ENCODE measurements at places on chromosomes 2 and 18.

GRCh38 chr2:239239607-239240413, 161.0 kb downstream of the HDAC4 start:
- no peak for DNase-seq

GRCh38 chr2:219525533-219526232, 11.4 kb downstream of the ASIC4 start:
- no peak for DNase-seq

GRCh38 chr2:226115832-226116200, 683.8 kb downstream of the IRS1 start:
- DNase-seq: no peak

DNA sequence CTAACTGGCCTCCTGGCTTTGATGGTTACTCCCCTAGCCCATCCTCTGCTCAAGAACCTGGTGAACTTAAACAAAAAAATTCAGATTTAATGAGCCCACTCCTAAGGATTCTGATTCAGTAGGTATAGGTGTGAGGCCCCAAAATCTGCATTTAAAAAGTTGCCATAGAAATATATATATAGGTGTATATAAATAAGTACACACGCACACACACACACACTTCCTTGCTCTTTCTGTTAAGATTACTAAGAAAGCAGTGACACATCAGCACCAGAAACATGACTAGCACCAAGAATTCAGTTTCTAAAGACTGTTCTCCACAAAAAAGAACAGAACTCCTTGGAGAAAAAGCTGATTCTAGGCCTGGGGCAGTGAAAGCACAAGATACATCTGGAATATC, 17.8 kb downstream of the EML6 start:
- no peak for DNase-seq

DNA sequence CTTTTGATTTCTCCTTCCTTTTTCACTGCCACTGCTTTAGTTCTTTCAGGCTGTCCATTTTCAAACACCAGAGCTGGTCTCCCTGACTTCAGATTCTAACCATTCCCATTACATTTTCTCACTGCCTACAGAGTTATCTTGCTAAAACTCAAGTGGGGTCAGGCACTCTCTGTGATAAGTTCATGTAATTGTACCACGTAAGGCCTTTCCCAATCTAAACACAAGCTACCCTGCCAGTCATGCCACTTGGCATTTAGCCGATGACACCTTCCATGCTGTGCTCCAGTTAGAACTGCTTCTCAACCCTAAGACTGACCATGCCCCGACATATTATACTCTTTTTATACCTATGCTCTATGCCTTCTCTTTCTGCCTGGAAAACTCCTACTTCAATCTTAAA, 592.4 kb downstream of the DPP10 start:
- no peak for DNase-seq

DNA sequence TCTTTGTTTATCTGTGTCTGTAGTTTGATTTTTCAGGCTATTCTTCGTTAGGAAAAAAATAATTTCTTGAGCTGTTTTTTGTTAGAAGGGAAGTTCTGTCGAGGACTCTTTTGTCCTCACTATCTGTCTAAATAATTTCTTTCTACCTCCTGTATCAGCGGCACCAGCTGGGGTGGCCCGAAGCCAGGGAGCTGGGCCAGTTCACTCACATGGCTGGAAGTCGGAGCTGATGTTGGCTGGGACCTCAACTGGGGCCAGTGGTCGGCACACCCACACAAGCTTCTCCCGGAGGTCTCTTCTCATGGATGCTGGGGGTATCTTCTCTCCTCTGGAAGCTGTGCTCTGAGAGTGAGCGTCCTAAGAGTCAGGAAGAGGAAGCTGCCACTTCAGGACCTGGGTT, 8.0 kb upstream of the PDIA6 start:
- DNase-seq: no peak

GRCh38 chr2:175399326-175399725, 217.8 kb upstream of the ATP5MC3 start:
- DNase-seq: no peak

DNA sequence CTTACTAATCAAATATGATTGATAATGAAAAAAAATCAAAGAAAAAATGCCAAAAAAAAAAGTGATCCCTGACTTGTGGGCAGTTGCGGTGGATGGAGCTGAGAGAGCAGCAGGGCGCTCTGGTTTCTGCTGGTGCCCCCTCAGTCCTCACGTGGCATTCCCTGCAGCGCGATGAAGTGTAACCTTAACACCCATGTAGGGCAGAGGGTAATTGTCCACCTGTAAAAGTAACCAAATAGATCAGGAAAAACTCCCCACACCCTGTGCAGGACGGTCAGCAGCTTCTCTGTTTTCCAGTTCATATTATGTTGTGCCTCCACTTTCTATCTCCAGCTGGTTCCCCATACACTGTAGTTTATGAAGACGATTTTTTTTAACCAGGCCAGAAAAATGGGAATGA, 25.0 kb downstream of the COA5 start:
- DNase-seq: no peak

DNA sequence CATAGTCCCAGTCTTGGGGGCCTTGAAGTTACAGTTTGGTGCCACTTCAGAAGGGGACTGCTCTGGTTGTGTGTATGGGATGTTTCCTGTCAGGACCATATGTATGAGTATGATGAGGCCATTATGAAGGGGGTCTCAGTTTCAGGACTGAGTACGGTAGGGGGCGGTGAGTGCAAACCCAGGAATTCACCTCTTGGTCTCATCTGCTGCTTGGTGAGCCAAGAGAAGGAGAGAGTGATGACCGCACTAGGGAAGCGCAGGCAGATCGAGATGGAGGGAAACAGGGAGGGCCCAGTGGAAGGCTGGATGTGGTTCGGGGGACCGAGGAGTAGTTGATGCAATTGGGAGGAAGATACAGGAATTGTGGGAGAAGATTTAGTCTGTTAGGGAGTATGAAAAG, 28.5 kb downstream of the DCDC2C start:
- no peak for DNase-seq

DNA sequence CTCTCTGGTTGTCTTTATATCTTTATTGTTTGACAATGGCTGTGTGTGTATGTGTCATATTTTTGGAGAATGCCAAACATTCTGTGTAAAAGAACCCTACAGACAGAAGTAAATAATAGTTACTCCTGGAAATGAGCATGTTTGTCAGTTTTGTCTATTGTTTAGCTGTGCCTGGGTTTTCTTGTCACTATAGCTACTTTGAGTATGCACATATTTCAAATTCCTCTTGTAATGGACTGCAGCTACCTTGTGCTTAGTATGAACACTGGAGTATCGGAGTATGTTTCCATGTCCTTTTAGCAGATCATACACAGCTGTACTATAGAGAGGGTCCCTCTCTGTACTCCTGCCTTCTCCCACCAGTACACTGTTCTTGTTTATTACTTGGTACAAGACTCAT, 58.0 kb upstream of the DOCK10 start:
- no peak for DNase-seq

DNA sequence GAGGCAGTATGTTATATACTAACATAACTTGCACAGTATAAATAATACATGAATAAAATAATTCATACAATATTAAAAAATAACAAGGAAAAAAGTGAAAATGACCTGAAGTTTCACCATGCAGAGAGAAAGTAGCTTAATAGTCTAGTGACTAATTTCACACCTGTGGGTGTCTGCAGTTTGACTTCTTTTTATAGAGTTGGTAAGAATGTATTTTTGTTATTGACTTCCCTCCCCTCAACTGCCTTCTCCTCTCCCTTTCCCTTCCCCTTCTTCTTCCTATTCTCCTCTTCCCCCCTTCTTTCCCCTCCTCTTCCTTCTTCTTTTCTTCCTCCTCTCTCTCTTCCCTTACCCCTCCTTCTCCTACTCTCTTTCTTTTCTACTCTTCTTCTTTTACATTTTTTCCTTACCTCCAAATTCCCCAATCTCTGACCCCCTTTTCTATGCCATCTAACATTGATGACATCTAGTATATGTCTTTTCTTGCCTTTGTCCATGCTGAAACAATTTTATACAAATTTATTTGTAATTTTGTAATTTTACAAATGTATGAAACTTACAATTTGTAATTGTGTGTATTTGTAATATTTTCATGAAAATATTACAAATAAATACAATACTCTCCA, 3.1 kb downstream of the DNAH6 start:
- no peak for DNase-seq

- DNase-seq: no peak
These were observed 219.3 kb downstream of the SPP2 start for GRCh38 chr2:234269769-234270204.

- DNase-seq: no peak
These were observed 5.8 kb upstream of the MARCHF7 start for GRCh38 chr2:159706385-159706980.

GRCh38 chr2:239311132-239312040, 89.4 kb downstream of the HDAC4 start:
- no peak for DNase-seq

DNA sequence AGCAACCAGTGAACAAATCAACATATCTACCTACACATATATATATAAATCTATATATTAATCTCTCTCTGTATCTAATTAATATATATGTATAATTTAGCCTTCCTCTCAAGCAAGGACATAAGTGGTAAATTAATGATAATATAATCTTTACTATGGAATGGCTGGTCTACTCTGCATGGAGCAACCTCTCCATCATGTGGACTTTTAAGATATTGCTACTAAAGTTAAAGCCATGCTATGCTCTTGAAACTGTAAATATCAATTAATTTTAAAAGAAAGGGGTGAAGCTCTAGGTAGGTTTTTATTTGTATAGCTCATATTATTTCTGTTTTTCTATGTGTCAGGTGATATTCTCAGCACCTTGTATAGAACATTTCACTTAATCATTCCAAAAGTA, 147.0 kb downstream of the PPP1R1C start:
- no peak for DNase-seq

- DNase-seq: no peak
These were observed 135.7 kb downstream of the NUP35 start for GRCh38 chr2:183259921-183260320.

- DNase-seq: no peak
These were observed 13.8 kb downstream of the GRHL1 start for GRCh38 chr2:9965119-9965822.

GRCh38 chr2:82819951-82820350, 1639.1 kb downstream of the SUCLG1 start:
- no peak for DNase-seq

DNA sequence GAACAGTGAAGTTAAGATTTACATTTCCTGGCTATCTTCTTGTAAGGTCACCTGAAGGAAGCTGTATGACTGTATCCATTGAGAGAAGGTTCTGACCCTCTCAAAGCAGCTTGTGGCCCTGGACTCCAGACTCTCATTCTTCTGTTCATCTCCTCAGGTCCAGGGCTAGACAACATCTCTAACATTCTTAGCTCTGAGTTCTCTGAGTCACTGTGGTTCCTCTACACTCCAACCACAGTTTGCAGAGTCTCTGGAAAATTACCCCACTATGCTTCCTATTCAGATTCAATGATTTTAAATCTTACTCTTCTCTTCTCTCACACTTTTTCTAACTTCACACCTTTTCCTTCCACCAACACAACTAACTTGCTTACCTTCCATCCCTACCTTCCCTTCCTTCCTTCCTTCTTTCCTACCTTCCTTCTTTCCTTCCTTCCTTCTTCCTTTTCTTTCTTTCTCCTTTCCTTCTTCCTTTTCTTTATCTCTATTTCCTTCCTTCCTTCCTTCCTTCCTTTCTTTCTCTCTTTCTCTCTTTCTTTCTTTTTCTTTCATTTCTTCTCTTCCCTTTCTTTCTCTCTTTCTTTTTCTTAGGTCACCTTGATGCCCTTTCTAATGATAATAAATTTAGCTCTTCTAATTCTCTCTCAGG, 824.3 kb upstream of the ZEB2 start:
- DNase-seq: no peak

DNA sequence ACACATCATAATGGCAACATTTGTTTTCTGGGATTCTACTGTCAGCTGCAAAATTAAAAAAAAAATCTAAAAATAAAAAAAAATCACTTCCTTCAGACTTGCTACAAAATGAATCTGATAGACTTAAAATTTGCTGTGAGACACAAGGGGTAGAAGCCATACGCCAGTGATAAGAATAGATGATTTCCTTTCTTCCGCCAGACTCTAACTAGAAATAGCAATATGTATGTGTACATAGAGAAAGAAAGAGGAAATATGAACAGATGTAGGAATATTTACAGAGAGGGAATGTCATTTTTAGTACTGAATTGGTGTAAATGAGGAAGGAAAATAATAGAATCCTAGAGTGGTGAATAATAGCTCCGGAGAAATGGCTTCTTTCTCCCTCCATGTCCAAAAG, 574.2 kb downstream of the DCC start:
- no peak for DNase-seq

DNA sequence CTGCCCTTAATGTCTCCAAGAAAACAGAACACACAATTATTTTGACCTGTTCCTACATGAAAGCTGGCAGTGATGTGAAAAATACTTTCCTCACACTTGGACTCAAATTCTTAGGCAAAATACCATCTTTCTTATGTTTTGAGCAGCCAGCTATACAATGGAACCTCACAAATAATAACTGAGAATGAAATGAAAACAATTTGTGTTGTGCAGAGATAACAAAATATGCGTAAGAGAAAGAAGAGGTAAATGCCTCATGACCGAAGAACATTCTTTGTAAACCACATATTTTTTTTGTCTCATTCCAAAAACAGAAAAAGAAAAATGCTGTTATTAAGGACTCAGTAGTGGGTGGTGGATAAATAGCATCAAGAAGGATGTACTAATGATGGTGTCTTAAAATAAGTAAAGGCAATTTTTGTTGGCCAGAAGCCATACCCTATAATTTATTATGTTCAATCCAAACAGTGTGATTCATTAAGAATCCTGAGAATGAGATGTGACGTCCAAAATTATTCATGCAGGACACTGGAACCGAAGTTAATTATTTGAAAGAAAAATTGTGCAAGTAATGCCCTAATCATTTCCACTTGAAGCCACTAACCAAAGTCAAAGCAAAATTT, 193.0 kb upstream of the NETO1 start:
- no peak for DNase-seq

DNA sequence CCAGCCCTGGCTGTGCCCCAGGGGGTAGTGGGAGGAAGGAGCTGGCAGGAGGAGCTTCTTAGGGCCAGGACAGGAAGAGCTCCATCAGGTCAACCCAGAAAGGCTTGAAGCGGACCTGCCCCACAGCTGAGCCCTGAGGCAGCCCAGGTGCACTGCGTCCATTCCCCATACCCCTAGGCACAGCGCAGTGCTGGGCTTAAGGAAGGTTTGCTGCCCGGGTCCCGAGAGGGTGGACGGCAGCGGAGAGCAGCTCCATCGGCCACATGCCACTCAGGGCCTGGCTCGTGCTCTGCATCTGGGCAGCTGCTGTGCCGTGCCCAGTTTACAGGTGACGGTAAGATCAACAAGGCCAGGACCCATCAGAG, 26.4 kb downstream of the DNMT3A start:
- DNase-seq: no peak

GRCh38 chr2:3204031-3204821, 173.4 kb downstream of the EIPR1 start:
- DNase-seq: no peak
